Panc1 (cell line): ENCODE measurements at places on chromosomes 5 and 9.

GRCh38 chr5:131381777-131382176 is 117.9 kb downstream of the CDC42SE2 start:
- DNase-seq = no peak

GRCh38 chr5:150081541-150082283 is 4.6 kb downstream of the CSF1R start:
- no peak for DNase-seq

- DNase-seq = peak; percentile 27
These were observed 129.6 kb downstream of the KCNIP1 start for GRCh38 chr5:170633235-170634081.

DNA sequence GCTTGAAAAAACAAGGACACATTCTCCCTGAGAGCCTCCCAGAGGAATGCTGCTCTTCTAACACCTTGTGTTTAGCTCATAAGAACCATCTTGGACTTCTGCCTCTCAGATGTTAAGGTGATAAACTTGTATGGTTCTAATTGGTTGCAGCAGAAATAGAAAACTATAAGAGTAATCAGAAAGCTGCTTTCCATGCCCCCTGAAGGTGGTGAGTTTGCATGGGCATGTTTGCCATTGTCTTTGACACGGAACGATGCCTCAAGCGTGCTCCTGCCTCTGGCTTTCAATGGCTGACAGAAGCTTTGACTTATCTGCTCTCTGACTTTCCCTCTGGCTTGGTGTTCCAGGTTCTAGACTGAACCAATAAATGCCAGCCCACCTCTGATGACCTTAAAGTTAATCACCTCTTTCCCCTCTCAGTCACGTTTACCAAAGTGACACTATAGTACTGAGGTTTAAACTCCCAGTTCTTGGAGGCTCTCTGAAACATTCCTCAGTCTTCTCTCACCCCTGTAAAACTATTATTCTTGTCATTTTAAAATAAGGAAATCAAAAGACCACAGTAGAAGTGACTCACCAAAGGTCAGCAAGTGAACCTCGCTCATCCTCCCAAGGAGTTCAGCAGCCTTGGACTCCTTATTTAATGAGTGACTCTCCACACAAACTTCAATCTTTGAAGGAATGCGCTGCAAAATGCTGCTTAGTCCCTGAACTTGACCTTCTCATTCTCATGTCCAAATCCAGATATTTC is 103.6 kb downstream of the PIK3R1 start:
- DNase-seq = no peak

DNA sequence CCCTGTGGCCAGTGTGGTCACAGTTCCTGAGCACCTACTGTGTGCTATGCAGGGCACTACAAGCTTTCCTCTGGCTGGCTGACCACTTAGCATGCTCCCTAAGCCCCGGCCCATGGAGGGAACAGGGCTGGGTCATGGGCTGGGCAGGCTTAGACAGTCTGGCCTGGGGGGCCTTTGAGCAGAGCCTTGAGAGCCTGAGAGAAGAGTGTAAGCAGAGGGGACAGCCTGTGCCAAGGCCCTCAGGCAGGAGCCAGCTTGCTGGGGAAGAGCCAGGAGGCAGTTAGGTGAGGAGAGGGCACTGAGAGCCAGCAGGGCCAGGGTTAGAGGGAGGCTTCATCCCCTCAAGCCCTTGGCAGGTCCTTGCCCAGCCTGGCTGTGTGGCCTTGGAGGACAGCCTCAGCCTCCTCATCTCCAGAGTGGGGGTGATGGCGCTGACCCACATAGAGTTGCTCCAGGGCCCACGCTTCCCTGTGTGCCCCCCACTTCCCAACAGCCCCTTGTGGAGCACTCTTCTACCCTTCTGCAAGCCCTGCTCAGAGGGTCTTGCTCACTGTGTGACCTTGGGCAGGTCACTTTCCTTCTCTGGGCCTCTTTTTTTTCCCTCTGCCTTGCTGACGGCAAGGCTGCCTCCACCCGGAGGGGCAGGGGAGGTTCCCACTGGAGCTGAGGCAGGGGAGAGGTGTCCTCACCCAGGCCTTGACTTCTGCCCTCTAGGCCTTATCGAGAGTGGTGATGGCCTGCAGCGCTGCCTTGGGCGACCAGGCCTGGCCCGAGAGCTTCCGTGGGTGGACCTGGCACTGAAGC is 107.1 kb downstream of the PHF2 start:
- no peak for DNase-seq

DNA sequence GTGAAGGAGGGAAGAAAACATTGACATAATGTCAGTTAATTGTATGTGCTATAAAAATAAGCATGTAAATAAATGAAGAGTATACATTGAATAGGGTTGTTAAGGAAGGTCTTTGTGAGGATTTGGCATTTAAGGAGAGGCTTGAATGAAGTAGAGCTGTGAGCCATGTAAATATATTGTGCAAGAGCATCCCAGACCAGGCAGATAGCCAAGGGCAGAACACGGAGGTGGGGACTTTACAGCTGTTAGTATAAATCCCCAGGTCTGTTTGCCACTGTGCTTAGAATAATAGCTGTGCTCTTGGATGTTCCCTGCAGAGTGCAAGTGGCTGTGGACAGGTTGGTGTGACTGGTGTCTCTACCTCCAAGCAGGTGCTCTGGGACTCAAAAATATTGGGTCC is 211.7 kb downstream of the LRRC70 start:
- DNase-seq = no peak

- no peak for DNase-seq
These were observed 9.6 kb upstream of the IL17B start for GRCh38 chr5:149388498-149389190.

GRCh38 chr5:127585661-127586060 is 63.2 kb upstream of the CTXN3 start:
- DNase-seq = no peak

DNA sequence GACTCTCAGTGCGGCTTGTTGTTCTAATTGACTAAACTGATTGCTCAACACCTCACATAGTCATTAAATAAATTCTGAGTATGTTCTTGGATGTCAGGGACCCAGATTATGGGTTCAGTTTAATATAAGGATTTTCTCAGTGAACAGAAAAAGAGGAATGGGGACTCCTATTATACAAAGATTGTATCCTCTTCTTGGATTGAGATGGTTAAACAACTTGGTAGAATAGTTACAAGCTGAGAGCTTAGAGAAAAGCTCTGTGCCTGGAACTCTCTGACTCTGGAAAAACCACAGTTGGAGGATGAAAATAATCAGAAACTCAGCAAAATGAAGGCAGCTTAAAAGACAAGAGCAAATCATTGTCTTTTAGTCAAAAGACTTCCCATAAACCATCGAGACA is 30.5 kb downstream of the ANKRA2 start:
- DNase-seq = no peak

DNA sequence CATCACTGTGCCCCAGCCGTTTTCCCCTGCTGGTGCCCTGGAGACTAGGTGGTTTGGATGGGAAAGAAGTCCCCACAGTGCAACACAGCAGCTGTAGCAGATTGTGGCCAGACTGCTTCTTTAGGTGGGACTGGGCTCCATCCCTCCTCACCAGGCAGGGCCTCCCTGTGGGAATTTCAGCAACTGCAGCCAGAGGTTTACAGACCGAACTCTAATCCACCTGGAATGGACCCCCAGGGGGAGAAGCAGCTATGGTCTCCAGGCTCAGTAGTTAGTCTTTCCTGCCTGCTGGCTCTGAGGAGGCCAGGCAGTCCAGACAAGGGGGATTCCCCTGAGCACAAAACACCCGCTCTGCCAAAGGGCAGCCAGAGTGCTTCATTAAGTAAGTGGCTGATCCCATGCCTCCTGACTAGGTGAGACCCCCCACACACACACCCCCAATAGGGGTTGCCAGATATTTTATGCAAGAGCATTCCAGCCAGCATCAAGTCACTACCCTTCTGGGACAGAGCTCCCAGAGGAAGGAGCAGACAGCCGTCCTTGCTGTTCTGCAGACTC is 188.9 kb downstream of the SGCD start:
- DNase-seq = no peak

DNA sequence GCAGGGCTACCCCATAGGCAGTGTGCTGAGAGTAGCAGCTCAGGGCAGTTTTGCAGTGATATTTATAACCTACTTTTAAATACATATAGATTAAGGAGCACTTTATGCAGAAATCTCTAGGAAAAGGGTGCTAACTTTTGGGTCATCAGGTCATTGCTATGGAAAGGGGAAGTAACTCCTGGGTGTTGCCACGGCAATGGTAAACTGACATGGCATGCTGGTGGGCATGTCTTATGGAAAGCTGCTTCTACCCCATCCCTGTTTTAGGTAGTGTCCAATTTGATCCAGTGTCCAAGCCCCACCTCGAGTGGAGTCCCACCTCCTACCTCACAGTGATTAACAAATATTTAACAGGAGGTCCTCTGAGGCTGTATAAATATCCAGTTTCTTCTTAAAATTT is 56.8 kb upstream of the XPA start:
- DNase-seq = no peak

DNA sequence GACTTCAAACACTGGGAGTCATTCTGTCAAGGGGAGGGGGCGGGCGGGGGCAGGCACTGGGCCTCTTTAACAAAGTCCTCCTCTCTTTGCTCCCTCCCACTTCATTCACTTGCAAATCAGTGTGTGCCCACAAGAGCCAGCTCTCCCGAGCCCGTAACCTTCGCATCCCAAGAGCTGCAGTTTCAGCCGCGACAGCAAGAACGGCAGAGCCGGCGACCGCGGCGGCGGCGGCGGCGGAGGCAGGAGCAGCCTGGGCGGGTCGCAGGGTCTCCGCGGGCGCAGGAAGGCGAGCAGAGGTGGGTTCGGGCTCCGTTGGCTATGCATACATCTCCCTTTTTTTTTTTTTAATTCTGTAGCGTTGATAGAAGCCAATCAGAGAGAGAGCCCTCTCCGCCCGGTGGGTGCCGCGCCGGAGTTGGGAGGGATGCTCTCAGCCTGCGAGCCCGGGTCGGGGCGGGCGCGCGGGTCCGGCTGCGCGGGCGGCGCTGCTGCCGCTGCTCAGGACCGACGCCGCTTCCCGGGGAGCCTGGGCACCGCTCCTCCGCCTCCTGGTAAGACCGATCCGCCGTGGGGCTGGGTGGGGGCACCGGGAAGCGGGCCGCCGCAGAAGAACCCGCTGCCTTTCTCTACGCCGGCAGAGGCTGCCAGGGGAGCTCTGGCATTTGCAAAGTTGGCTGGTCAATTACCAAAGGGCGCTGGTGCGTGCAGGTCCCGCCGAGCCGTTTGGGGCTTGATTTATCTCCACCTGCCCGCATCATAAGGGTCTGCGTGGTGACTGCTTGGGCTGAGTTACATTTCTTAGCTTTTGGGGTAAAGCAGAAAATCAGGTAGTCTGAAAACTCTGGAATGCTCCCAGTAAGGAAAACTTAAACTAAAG is at the start of gene CDH6:
Gene CDH6, plus strand, starts transcription at position 96 of the 877 bp plus-strand sequence. CDS start 73,788 bp downstream, outside the sequence.
- DNase-seq = no peak

GRCh38 chr5:145407300-145408047 is 427.7 kb downstream of the PRELID2 start:
- DNase-seq = no peak

DNA sequence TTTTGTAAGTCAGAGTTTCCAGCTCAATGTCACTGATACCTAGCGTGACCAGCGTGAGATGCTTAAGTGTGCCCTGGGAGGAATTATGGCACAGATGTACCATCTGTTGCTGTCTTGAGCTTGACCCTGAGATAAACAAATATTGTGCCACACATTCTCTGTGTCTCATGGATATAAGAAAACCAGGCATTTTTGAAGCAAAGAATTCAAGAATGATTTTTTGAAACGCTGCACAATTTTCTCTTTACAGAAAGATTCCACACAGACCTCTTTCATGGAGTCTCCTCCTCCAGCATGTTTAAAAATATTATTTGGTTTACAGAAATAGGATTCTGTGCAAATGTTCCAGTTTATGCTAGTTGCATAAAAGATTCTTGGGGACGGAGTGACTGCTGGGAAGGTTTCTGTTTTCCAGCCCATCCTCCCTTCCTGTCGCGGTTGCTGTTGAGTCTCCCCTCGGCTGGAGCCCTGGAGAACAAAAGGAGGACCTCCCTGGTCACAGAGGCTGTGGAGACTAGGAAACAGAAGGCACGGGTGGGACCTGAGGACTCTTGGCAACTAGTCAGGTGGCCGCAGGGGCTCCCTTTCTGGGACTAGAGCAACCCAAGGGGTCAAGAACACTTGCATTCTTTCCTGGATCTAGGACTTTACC is 120.8 kb downstream of the RASGRF2 start:
- DNase-seq = no peak

DNA sequence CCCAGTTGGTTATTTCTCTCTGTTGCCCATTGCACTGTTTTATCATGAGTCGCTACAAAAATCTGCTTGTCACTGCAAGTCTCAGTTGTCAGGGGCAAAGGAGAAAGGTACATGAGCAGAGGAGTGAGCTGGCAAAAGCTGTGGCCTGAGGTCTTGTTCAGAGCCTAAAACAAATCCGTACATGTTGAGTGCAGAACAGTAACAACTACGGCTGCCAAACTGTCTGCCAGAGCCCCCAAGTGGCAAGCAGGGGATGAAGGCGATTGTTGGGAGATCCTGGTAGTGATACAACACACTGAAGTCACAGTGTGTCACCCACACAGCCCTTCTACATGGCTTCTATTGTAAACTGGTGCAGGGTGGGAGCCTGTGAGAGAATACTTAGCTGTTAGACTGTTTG is 50.9 kb downstream of the BRINP1 start:
- no peak for DNase-seq

DNA sequence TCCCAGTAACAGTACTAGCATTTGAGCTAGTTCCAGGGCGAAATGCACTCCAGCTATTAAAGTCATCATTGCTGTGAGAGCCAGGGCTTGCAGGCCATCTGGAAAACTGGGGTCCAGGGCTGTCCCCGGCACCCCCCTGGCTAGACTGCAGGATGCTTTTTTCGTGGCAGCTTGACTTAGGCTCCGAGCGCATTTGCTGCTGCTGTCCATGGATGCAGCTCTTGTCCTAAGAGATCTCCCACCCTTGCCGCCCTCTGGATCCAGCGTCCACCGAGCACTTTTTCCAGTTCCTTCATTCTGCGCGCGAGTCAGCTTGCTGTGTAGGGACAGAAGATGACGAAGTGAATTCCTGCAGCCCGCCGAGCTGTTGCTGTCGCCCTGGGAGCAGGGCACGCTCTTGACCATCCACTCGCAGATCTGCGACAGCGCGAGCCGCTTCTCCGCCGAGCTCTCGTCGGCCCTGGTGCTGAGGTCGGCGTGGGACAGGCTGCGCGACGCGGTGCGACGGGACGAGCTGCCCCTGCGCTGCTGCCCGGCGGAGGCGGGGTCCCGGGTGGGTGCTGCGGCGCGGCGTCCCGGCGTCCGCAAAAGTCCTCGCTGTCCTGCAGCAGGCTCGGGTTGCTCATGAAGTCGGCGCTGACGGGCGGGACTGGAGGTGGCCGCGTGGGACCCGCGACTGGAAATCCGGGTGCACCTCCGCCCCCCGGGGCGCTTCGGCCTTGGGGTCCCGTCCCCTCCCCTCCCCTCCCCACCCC is 30.7 kb downstream of the OR2V1 start:
- no peak for DNase-seq

GRCh38 chr9:109730228-109730627 is 49.8 kb upstream of the PALM2AKAP2 start:
- no peak for DNase-seq

- DNase-seq = no peak
These were observed 39.9 kb downstream of the ERP44 start for GRCh38 chr9:100058699-100059579.

GRCh38 chr9:98575379-98576346 is 133.1 kb downstream of the GABBR2 start:
- DNase-seq = no peak
